ENCODE measurements at places on chromosomes 5 and 9. TPM values are rescaled to one million over a fixed set of nuclear protein-coding genes. Genes with fewer than 3 reads are reported as not detected.

Gene PHF24
- 0.09 TPM for total RNA-seq

Gene THBS4
- 0.44 TPM for total RNA-seq

Gene LAMC3
- total RNA-seq, result 4.1 TPM

- DNase-seq, result no peak
Measured at GRCh38 chr5:92836855-92837755, 743.9 kb downstream of the NR2F1-AS1 start.

Gene ARHGEF39
- 1.3 TPM for total RNA-seq

GRCh38 chr5:10578293-10578665 lies 14.4 kb downstream of the ANKRD33B start:
- DNase-seq, result no peak

Gene RETREG1
- 6.1 TPM for total RNA-seq

Gene SLC1A1
- 2.3 TPM for total RNA-seq

Gene SHOC1
- total RNA-seq, result not detected

DNA sequence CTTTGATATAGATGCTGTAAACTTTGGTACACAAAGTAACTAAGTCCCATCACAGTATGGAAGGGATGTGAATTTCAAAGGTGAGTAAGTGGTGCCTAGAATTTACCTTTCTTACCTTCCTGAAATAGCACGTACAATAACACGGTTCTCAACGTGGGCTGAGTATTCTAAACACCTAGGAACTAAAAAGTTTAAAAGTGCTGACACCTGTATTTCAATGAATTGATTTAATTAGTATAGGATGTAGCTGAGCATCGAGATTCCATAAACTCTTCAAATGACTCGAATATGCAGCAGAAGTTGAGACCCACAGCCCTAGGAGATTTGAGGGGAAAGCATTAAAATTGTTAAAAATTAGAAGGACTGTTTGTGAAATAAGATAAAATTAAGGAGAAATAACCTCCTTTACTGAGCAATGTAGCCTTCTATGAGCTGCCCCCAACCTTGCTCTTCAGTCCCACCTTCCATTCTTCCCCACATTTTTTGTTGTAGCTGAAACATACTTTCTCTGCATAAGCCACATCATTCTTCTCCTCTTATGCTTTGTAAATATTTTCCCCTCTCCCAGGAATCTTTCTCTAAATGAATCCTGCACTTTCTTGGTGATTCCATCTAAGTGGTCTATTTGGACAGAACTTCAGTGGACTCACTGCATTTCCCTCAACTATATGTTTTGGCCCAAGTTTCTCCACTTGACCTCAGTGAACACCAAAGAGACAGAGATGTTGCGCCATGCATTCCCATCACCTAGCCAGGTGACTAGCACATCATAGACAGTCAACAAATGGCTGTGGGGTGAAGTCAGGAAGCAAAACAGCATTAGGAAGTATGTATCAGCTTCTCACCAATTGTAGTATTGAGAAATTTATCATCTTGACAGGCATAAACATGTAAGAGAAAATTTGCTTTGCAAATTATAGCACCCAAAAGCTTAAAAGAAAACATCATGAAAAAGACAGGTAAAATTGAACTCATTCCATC lies 156.5 kb upstream of the TAS2R1 start:
- no peak for DNase-seq

Gene FNBP1
- total RNA-seq, result 23.8 TPM

DNA sequence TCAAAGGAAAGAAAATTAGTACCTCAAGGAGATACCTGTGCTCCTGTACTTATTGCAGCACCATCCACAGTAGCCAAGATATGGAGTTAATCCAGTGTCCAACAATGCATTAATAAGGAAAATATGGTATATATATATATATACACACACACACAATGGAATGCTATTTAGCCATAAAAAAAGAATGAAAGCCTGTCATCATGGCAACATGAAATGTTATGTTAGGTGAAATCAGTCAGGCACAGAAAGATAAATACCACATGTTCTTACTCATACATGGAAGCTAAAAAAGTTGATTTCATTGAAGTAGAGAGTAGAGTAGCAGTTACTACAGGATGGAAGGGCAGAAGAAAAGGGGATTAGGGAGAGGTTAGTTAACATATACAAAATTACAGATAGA lies 601.5 kb downstream of the ANXA1 start:
- no peak for DNase-seq

GRCh38 chr5:75736273-75736672 lies 19.0 kb upstream of the POC5 start:
- no peak for DNase-seq

DNA sequence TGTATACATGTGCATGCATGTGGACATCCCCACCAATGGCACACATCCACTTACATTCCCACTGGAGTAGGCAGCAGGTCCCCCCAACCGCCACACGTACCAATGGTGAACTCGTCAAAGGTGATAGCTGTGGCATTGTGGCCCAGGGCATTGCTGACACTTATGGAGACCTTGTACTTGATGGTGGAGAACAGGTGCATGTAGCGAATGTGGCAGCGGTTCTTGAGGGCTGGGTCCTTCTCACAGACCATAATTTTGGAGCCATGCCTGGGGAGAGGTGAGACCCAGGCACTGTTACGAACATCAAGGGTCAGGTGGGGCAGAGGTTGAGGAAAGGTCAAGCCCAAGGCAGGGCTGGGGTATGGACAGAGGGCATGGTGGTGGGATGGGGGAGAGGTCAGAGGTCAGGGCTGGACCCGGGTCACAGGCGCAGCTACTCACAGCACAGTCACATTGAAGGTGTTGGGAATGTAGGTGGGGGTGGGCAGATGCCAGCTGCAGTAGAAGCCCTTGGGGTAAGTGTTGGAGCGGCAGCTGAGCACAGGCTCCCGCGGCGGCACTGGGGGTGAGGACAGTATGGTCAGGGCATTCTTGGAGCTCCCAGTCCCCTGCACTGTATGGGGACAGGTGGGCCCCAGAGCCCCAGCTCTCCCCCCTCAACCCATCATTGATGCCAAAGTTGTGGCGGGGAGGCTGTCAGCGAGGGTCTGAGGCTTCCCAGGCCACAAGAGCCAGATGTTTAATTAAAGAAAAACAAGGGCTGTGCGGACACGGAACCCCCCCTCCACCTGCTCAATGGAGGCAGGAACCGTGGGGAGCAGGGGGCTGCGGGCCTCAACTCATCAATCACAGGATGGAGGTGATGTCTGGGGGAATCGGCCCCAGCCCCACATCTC lies 31.9 kb downstream of the CNTFR start:
- no peak for DNase-seq

GRCh38 chr5:67971223-67971830 lies 244.2 kb upstream of the PIK3R1 start:
- no peak for DNase-seq

Gene DDX4
- total RNA-seq, result not detected

GRCh38 chr9:115524453-115525059 lies 406.6 kb upstream of the TNC start:
- no peak for DNase-seq

Gene SVEP1
- 0.99 TPM for total RNA-seq

DNA sequence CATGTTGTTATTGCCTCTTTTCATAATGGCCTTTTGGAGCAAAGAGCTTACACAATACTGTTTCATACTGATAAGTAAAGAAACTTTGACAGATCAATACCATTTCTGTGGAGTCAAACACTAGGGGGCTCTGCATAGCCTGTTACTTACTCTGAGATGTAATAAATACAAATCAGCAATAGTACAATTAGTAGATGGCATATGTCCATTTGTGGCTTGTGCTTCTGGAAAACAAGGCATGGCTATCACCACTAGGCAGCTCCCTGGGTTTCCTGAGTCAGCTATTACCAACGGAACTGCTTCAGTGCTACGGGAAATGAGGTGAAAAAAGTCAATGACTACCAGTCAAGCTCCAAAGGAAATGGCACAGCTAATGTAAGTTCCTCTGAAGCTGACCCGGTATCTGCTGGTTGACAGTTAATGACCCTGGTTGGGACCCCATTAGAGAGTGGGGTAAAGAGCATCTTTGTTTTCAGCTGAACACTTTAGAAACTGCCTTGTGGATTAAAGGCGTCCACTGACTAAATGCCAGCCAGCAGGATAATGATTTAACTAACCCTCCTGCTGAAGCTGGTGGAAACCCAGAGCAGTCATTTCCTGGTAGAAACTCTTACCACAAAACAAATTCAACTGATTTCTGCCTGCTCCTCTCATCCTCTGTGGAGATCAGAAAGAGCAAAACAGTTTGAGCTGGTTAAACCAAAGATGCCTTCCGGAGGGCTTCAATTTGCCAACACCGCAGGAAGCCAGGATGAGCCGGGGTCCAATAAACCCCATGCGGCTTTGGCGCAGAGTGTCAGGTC lies 69.0 kb upstream of the FAM169A start:
- no peak for DNase-seq

Gene PKD2L2
- not detected for total RNA-seq

GRCh38 chr5:170819824-170820223 lies 36.3 kb downstream of the GABRP start:
- no peak for DNase-seq

GRCh38 chr9:86093788-86094555 lies 5.4 kb downstream of the GOLM1 start:
- no peak for DNase-seq

DNA sequence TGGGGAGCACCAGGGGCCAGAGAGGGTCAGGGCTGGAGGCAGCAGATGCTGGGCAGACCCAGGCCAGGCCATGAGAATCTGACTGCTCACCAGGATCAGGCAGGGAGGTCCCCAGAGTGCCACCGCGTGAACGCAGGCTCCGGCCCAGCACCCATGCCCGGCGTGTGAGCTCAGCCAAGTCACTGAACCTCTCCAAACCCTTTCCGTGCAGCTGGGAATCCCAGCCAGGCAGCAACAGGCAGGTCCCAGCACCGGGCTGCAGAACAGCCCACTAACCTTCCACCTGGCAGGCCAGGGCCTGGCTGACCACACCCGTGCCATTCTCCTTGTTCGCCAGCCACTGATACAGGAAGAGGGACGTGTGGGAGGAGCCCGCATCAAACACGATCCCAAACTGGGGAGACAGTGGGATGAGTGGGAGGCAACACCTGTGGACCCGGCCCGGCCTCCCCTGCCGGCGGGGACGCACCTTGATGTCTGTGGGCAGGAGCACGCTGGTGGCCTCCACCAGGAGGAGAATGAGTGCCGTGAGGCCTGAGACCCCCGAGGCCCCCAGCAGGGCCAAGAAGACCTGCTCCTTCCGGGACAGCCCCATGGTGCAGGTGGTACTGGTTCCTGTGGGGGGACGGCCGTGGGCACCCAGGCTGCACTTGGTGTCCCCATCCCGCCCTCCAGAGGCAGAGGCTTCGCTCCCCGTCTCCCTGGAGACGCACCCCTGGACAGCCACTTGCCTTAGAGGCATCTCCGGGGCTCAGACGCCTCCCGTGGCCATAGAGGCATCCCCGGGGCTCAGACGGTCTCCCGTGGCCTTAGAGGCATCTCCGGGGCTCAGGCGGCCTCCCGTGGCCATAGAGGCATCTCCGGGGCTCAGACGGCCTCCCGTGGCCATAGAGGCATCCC lies 3.2 kb downstream of the ENTPD8 start:
- no peak for DNase-seq

DNA sequence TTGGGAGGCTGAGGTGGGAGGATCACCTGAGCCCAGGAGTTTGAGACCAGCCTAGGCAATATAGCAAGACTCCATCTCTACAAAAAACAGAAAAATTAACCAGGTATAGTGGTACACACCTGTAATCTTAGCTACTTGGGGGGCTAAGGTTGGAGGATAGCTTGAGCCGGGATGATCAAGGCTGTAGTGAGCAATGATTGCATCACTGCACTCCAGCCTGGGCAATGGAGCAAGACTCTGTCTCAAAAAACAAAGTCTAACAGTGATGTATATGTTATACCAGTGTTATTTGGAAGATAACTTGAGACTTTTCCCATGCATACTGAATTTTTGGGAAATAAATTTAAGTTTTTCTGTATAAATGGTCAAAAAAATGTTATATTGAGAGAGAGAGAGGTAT lies 146.3 kb downstream of the ZCCHC7 start:
- no peak for DNase-seq

All from esophagus squamous epithelium (tissue), 5 donors.